HS-5 (cell line): ENCODE measurements at places on chromosomes 16 and 17.

DNA sequence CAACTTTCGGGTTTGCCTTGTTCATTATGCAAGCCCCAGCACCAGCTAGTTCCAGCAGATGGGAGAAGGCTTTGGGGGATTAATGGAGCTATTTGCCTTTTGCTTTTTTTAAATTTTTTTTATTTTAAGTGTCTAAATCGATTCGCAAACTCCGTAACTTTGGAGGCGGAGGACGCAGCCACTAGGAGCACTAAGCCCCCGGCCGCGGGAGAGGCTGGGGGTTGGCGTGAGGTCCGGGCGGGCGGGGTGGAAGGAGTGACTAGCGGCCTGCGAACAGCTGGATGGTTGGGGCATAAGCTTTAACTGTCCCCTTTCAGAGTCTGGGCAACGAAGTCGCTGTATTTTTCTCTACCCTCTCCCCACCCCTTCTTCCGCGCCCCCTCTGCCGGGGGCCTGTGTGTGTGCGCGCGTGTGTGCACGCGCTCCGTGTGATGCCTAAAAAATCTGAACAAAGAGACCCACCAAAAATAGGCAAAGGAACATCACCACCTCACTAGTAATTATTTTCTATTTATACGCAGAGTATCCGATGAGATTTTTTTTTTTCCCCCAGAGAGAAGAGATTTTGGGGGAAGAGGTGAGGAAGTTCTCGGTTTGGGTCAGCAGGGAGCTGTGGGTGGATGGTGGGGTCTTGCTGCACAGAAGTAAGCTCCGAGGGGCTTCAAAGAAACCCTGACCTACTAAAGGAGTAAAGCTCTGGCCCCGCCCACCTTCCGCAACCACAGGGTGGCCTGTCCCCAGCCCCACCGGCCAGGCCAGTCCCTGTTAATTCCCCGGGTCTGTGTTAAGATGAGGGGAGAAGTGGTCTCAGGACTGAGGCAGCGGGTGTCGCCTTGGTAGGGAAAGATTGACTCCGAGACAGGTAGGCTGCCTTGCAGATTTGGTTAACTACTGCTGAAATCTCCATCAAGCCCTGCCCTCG is 2.3 kb downstream of the SHISA9 start:
- no peak for DNase-seq

- DNase-seq, result no peak
Observed at GRCh38 chr17:20989991-20990855, 52.6 kb downstream of the USP22 start.

DNA sequence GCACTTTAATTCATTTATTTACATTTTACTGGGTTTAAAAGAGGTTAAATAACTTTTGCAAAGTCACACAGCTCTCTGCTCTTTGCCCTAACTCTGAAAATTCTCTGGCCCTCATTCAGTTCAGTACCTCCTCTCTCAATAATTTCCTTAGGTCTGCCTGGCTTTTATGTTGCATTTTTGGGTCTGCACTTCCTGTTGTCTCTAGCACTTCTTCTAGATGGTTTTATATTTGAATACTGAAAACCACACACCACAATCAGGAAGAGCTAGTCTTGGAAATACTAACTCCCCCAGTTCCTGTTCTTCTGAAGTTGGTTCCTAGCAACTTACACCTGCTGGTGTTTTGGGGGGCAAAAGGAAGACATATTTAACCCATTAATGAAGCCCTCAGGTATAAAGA is 577.9 kb downstream of the HS3ST4 start:
- DNase-seq, result no peak

GRCh38 chr16:55734665-55735064 is 78.9 kb downstream of the SLC6A2 start:
- no peak for DNase-seq

GRCh38 chr16:82653550-82654511 is 27.1 kb downstream of the CDH13 start:
- peak; percentile 79 for DNase-seq

- DNase-seq, result no peak
Observed at GRCh38 chr17:79211061-79211770, 136.6 kb downstream of the ENGASE start.

GRCh38 chr17:43169561-43170139 is 1.4 kb upstream of the NBR1 start:
- peak; percentile 8 for DNase-seq

GRCh38 chr17:50710025-50710424 is 2.3 kb upstream of the ANKRD40 start:
- no peak for DNase-seq

DNA sequence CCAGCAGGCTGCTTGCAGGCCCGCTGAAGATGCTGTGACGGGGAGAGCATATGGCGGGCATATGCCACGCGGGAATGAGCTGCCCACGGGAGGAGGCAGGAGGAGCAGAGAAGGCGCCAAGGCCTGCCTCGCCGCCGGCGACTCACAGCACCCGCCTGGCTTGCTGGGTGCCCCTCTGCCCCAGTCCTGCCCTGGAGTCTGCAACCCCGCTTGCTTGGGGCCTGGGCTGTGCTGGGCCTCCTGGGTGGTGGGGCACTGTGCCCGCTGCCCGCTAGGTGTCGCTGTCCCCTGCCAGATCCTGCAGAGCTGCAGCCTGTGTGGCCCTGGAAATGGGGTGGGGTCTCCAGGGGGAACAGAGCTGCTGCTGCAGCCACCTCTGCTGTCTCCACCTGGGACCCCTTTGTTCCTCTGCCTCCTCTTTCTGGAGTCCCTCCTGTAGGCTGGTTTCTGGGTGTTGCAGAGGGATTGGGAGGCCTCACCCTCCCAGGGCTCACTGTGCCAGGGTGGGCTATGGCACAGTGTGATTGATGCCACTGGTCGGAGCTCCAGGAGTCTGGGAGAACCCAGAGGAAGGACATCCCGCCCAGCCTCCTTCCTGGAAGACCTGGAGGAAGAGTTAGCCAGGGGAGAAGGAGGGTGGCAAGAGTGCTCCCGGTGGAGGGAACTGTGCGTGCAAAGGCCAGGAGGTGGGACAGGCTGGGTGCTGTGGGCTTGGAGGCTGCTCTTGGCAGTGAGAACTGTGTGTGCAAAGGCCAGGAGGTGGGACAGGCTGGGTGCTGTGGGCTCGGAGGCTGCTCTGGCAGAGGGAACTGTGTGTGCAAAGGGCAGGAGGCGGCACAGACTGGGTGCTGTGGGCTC is 141.0 kb upstream of the CIBAR2 start:
- no peak for DNase-seq
